Fibroblast of upper back skin (primary cell): ENCODE measurements at places on chromosomes 1 and 21.

DNA sequence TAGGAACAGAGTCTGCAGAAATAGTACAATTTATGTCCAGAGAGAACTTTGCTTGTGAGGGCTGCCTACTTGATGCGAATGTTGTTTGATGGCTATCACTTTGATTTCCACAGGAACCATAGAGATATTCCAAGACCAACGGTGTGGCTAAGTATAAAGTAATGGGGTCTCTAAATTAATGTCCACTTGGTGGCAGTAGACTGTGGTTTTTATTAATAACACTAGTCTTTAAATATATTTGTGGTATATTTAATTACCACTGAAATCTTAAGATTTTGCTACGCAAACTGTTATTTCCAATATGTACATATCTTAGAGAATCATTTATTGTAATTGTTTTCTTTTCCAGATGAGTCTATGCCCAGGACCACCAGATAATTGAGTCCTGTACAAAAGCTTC lies 647.9 kb downstream of the PLA2G4A start:
- peak; percentile 8 for DNase-seq

DNA sequence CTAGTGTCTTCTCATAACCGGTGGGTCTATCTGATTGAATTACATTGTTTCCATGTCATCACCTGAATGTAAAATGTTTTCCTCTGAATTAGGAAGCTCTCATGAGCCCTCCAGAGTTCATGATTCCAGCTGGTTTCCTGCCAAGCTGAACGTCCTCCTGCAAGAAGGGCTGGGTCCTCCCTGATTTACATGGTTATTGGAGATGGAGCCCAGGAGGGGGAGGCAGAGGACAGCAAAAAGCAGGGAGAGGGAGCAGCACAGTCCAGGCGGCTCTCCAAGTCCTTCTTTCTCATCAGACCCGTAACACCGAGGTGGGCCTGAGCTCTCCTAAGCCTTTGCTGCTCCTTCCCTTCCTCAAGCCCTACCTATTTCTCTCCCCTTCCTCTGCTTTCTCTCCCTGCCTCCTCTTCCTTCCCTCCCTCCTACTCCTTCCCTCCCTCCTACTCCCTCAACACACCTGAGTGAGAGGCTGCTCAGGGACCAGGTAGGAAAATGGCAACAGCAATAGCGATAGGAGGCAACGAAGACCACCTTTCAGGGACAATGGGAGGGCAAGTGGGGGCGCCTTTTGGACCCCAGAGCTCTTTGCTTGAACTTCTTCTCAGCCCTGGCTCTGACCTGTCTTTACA lies 265.9 kb downstream of the PRDM2 start:
- peak; percentile 50 for DNase-seq

GRCh38 chr21:41671859-41672542 lies 94.9 kb downstream of the RIPK4 start:
- DNase-seq = no peak

- DNase-seq = no peak
Measured at GRCh38 chr1:226660410-226661182, 78.5 kb downstream of the ITPKB start.

GRCh38 chr1:173341307-173341706 lies 134.2 kb upstream of the TNFSF4 start:
- DNase-seq = peak; percentile 66

DNA sequence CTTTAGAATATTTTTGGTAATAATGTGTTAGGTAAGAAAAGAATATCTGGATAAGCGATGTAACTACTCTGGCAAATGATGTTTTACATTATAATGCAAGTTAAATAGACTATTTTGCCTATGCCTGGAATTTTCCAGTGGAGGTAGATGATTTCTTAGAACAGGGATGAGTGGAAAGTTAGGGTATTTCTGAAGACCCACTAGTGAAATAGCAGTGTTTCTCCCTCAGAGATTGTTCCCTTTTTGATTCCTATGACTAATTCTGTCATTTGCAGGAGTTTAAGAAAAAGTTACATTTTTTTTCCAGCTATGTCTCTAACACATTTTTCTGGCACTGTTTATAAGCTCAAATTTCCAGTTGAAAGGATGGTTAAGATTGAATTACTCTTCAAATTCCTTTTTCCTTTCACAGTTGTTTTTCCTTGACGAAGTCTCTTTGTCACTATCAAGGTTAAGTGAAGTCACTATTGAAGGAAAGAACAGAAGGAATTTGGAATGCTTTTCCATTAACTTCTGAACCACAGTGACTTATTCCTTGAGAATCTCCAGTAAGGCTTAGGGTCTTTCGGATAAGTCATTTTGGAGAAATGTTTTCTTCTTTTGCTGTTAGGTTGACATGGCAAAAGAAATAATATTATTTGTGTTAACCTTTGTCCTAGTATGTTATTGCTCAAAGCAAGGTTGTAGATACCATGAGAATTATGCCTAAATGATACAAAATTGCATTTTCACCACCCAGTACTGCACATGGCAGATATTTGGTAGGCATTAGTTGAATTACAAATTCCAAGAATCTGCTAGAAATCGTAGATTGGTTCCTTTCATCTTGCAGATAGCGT lies 42.9 kb upstream of the ZNF326 start:
- peak; percentile 86 for DNase-seq

DNA sequence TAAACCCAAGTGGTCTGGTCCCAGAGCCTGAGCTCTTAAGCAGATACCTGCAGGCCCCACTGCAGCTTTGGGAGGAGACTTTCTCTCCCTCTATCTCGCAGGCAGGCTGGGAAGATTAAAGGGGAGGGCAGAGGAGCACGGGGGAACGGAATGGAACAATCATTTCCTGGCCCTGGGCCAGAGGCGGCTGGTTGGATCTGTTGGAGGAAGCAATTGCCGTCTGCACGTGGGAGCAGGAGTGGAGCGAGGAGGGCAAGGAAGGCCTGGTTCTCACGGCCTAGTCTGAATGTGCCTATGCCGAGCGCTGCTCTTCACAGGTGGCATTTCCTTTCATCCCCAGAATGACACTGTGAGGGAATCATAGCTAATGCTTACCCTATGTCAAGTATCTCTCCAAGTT lies 23.7 kb downstream of the NKAIN1 start:
- DNase-seq = peak; percentile 26

- DNase-seq = no peak
Measured at GRCh38 chr1:167928457-167928852, 8.0 kb upstream of the DCAF6 start.

DNA sequence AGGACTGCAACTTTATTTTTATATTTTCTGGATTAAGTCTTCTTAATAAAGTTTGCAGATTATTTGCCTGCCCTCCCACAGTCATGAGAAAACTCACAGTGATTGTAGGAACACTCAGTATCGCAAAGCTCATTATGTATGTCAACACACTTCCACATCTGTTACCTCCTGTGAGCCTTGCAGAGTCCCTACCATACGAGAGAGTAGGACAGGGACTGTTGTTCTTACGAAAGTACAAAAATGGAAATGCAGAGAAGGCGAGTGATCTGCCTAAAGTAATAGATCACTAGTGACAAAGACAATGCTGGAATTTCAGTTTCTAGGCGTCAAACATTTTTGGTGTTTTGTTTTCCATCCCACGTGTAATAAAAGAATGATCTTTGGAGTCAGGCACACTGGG lies 131.7 kb downstream of the SYT2 start:
- DNase-seq = peak; percentile 60

- no peak for DNase-seq
Measured at GRCh38 chr21:29295066-29295650, 3.6 kb upstream of the BACH1 start.

GRCh38 chr21:34688715-34689114 lies 19.9 kb downstream of the CLIC6 start:
- DNase-seq = no peak

GRCh38 chr1:115198938-115199337 lies 109.6 kb upstream of the TSPAN2 start:
- DNase-seq = peak; percentile 68

- DNase-seq = no peak
Measured at GRCh38 chr1:246790364-246790763, 66.2 kb downstream of the SCCPDH start.

DNA sequence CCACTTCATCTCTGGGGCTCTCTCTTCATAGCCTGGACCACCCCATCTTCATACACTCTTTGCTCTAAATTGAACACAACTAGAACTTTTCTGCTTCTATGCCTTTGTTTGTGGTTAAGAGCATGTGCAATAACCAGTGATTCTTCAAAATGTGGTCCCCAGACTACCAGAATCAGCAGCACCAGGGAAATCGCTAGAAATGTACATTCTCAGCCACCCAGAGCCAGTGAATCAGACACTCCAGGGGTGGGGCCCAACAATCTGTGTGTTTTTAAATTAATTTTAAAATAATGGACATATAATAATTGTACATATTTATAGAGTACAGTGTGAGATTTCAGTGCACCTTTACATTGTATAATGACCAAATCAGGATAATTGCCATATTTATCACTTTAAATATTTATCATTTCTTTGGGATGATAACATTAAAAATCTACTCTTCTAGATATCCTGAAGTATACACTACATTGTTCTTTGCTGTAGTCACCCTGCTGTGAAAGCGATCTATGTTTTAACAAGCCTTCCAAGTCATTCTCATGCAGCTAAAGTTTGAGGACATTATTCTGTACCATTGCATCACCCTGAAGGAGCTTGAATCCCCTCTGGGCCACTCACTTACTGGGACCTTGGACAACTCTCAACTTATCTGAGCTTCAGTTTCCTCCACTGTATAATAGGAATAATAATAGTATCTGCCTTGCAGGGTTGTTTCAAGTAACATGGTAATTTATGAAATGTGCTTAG lies 10.8 kb downstream of the GRHL3 start:
- DNase-seq = peak; percentile 77

DNA sequence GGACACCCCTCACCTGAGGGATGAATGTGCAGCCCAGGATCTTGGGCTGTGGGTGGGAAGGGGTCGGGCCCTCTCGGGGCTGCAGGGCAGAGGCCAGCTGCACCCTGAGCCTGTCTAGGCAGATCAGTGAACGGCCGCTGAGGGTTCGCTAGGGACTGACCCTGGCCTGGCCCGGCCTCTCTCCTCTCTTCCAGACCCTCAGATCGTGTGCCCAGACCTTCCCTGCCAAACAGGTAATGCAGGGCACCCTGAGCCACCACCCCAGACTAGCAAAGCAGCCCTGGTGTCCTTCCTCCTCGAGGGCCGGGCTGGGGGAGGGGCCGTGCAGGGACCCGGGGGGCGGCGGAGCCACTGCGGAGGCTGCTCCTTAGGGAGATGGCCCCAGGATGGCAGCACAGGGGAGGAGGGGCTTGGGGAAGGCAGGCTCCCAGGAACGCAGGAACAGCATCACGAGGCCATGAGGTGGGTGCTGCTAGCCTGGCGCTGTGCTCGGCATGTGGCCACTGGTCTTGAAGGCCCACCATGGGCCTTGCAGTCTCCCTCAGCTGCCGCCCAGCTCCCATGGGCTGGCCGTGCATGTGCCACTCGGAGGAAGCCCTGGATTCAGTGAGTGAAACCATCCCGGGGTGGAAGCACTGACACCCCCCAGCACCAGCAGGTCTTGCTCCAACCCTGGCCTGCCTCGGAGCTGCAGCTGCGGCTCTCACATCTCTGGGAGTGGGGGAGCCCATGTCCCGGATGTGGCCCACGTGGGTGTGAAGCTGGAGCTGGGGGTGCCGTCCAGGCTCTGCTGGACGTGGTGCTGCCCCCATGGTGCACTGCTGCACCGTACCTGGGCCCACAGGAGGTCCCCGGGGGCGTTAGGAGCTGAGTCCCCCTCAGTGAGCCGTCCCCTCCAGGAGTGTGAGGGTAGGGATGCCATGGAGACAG lies 28.7 kb downstream of the COL6A2 start:
- no peak for DNase-seq

DNA sequence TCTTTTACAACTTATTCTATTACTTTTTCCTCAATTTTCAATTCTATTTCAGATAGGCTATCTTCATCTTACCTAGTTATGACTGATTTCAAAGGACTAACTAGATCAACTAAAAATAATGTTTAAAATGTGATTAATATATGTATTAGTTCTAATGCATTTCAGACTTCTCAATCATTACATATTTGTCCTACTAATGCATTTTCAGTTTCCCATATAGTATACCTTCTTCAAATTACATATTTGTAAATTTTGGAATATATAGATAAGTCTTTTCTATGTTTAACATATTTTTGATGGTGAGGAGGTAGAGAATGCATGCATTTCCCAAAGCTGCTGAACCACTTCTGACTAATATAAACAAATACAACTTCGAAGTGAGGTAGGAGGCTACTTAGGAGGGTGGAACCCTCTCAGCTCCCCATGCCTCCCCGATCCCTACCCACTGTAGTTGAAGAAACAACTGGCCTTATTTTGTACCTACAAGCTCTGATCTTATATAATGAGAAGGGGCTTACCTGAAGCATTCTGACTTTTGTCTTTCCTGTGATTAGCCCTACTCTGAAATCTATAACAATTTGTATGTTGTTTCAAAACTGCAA lies 1.7 kb downstream of the TRMT1L start:
- DNase-seq = no peak

DNA sequence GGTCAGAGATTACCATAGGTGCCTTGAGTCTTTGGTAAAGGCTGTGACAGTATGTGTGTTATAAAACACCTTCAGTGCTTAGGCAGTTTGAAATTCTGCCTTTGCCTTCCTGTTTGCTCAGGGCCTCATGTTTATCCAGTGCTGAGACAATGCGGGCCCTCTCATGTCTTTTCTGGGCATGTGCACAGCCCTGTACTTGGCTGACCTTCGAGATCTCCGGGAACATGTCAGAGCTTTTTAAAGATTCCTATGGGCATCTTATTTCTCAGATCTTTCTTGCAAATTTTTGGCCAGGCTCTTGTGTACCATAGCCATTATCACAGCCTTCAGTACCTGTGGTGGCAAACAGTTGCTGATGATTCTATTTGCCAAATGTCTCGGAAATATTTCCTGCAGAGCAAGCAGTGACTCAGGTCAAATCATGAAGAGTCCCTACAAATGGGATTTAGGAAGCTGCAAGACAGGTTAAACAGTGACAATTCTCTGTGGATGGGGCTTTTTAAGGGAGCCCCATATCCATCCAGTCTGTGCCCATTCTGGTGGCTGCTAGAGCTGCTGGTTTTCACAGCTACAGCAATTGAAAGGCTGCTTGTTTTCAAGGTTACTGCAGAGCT lies 42.1 kb downstream of the HOOK1 start:
- DNase-seq = no peak

DNA sequence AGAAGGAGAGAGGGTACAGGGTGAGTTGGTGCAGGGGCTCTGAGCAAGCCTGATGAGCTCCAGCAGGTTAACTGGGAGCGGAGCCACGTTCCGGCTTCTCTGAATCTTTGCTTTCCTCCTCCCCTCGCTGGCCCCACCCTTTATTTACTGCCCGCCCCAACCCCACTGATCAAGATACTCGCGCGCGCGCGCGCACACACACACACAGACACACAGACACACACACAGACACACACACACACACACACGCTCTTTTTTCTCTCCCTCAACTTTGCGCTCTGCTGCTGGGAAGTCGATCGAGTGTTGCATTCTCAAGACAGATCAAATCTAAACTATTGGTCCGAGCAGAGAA lies at the start of gene GRIK1:
Gene GRIK1, minus strand, starts transcription at position 73 of the 352 bp plus-strand sequence.
- no peak for DNase-seq

- no peak for DNase-seq
Measured at GRCh38 chr1:167109125-167109524, 15.2 kb downstream of the STYXL2 start.
